Substantia nigra (tissue), 51 donors: ENCODE measurements at places on chromosomes 2 and 18.

- DNase-seq: no peak
Measured at GRCh38 chr2:207810200-207810788, 40.6 kb upstream of the FZD5 start.

DNA sequence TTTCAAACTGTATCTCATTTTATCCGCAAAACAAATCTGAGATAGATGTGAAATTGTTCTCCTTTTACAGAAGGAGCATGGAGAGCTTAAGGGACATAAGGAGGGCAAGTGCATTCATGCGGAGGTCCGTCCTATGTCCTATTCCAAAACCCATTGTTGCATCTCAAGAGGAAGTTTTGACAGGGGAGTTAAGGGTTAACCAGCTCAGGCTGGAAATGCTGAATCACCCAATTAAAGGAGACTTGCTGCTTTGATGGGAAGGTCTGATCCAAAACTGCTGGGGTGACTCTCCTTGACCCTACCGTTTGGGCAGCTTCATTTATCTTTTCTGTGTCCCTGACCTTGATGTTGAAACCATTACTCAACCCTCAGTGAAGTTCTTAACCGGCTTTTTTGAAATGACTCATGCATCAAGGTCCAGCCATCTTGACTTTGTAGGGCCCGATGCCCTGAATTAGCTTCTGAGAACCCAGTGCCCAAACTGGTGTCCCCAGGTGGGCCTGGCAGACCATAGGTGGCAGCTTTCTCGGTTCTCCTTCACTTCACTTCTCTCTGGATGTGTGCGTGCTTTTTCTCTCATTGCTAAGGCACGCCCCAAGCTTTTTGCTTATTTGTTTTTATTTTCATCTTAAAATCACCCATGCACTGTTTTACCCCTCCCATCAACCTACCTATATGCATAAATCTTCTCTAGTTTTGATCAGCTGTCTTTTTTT, 15.9 kb upstream of the TXNDC2 start:
- no peak for DNase-seq

- DNase-seq: no peak
Measured at GRCh38 chr2:9258501-9258900, 51.9 kb downstream of the ASAP2 start.

DNA sequence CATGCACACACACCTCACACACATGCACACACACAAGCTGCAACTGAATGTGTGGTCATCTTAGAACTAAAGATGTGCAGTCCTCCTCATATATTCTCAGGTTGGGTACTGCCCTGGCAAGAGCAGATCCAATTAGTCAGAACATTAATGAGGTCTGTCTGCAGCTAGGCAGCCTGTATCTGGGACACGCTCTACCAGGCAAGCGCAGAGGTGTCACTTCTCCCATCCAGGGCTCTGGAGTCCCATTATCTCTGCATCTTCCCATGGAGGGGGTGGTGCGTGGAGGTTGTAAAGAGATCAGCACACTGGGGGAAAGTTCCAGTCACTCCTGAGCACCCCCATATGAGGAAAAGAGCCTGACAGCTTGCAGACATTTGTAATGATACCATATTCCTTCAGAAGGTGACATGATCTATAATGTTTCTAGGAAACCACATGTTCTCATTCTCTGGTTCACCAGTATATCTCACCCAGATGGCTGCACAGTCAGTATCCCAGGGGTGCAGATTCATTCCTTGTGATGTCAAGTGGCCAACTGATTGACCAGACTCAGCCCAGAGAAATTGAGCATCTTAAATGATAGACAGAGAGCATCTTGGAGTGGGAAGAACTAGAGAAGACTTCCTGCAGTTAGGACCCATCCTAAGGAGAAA, 95.4 kb downstream of the RTN4 start:
- DNase-seq: no peak

DNA sequence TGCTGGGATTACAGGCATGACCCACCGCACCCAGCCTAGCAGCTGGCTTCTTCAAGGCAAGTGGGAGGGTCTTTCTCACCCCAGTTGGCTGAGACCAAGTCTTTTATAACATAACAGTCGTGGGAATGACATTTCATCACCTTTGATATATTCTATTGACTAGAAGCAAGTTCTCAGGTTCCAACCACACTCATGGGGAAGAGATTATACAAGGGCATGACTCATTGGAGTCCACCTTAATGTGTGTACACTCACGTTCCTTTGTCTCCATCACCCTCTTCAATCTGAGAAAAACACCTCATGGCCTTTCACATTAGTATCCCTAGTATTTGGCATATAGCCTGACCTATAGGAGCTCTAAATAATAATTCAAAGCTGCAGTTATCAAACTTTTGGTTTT, 2.8 kb upstream of the BBS5 start:
- no peak for DNase-seq

DNA sequence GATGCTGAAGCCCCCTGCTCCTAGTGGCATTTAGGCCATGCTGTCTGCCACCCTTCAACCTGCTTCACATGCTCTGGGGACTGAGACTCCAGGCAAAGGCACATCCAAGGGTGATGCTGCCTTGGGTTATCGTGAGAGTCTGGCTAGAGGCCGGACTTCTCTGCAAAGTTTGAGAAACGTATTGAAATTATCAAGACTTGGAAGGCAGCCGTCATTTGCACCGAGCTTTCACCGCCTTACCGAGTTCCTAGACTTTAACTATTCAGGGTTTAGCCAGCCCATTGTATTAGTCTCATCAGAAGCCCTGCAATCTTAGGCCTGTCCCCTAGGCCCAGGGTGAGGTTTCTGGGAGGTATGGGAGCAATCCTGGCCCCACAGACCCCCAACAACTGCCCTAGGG, 34.0 kb downstream of the RDH14 start:
- DNase-seq: no peak

GRCh38 chr2:188369365-188369764, 77.7 kb downstream of the GULP1 start:
- DNase-seq: no peak

GRCh38 chr2:218223046-218223445, 6.1 kb downstream of the ARPC2 start:
- no peak for DNase-seq

DNA sequence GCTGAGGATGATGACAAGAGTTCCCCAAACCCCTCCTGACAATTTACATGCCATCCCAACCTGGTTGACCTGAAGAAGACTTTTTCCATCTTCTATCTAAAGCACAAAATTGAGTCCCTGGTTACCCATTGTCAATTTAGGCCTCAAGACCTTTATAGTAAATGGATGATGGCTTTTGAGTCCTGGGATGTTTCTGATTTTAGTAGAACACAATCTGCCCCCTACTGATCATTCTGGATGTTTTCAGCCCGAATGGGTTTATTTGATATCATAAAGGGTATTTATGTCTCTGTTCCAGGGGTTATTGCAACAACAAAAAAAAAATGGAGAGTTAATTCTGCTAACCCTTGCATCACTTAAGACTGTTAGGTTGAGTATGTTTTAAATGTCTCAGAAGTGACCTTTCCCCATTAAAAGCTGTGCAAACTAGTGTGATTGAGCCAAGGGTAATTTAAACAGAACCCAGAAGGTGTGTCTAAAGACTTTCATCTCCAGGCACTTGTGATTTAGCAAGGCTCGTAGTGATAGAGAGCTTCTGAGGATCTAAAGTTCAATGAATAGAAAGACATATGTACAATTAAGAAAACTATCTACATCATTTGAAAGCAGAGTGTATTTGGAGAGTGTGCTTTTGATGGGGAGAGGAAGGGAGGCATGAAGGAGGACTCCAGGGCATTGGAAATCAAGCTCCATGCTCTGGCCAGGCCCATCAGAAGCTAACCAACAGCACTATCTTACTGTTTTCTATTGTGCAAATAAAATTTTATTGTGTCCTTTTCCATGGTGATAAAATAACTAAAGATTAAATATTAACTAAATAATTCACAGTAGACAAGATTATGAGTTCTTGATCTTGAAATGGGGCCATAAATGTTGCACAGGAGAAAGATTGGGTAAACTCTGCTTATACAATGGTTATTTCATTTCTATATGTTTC, 96.6 kb upstream of the NOSTRIN start:
- DNase-seq: no peak

DNA sequence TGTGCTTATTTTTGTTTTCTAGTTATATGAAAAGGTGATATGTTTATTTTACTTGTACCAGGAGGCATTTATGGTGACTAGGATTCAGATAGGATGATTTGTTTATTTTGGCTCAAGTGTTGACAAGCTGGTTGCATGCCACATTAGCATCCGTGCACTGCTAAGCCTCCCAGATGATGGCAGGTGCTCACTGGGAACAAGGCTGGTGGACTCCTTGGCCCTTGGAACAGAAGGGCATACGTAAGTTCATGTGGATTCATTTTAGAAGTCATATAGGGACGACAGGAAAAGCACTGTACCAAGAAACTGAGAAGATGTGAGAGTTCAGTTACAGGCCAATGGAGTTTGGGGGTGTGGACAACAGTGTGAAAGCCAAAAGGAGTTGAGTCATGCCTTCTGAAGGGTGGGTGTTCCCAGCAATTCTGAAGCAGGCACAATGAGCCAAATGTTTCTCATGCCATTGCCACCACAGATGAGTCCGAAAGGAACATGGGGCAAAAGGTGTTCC, 166.2 kb downstream of the PHLPP1 start:
- no peak for DNase-seq

DNA sequence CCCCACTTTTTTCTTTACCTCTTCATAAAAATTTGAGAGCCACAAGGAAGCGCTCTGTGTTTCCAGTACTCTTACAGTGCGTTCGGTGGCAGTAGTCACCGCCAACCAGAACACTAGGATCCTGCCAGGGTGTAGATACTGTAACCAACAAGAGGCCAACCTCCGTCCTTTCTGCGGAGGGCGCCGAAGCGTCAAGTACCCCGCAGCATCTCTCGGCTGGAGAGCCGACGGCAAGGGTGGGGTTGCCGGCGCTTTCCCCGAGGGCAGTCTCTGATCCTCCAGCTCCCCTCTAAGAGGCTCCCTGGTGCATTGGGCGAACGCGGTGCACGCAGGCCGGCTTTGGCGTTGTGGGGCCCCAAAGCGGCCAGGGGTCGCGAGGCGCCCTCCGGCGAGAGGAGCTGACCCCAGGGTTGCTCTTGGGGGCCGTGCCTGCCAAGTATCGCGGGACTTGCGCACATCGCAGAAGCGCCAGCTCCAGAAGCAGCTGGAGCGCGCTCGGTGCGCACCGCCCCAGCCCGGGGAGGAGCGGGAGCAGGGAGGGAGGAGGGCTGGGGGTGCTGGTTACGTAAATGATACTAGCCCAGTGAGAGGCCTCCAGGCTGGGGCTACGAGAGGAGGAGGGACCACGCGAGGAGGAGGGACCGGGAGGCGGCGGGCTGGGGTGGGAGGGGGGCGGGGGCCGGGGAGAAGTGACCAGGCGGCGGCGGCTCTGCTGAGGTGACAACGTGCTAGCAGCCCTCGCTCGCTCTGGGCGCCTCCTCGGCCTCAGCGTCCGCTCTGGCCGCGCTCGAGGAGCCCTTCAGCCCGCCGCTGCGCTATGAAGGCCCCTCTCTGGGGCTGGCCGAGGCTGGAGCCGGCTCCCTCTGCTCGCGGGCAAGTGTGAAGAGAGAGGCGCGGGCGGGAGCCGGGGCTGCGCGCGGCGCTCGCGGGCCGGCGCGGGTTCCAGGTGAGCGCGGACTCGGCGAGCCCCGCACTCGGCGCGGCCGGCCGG, at the start of gene GALNT13:
Gene GALNT13, plus strand, starts transcription at position 692 of the 991 bp plus-strand sequence.
- peak; percentile 89 for DNase-seq

DNA sequence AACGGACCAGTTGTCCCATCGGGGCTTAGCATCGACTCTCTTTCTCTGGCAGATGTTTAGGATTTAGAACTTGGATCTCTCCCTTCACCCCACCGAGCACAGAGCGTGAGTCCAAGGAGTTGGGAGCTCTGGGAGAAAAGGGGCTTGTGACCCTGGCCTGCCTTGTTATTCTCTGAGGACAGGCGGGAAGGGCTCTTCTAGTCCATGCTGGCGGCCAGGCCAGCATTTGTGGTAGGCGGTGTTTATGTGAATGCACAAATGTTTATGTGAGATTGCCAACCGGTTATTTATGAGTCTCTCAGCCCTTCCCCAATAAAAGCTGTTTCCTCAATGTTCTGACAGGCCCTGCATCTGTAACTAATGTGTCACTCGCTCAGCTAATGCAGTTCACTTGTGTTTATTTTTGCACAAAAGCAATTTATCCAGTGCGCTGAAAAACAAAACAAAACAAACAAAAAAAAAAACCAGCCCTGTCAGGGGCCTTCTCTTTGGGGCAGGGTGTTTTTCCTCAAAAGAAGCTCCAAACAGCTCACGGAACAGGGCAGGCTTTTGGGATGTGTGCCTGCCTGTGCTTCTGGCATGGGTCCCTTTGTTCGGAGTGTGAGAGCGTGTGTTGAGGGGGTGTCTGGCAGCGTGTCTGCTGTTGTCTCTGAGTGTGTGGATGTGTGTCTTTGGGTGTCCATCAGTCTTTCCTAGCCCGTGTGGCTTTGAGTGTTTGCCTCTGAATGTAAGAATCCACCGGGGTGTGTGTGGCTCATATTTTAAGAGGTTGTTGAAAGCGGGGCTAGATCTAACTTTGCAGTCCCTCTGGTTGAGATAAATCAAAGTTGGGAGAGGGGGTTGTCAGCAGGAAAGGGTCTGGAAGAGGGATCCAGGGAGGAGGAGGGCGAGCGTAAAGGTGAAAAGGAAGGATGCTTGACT, 52.8 kb upstream of the HAAO start:
- DNase-seq: no peak

- DNase-seq: no peak
Measured at GRCh38 chr18:67354091-67354490, 162.4 kb downstream of the DSEL start.

GRCh38 chr2:30439296-30439695, 7.8 kb upstream of the LCLAT1 start:
- no peak for DNase-seq

- no peak for DNase-seq
Measured at GRCh38 chr2:155099784-155100183, 401.3 kb downstream of the KCNJ3 start.

GRCh38 chr2:46706264-46706983, 209.2 kb downstream of the MCFD2 start:
- DNase-seq: no peak

- DNase-seq: no peak
Measured at GRCh38 chr18:63154350-63155152, 165.0 kb downstream of the BCL2 start.

DNA sequence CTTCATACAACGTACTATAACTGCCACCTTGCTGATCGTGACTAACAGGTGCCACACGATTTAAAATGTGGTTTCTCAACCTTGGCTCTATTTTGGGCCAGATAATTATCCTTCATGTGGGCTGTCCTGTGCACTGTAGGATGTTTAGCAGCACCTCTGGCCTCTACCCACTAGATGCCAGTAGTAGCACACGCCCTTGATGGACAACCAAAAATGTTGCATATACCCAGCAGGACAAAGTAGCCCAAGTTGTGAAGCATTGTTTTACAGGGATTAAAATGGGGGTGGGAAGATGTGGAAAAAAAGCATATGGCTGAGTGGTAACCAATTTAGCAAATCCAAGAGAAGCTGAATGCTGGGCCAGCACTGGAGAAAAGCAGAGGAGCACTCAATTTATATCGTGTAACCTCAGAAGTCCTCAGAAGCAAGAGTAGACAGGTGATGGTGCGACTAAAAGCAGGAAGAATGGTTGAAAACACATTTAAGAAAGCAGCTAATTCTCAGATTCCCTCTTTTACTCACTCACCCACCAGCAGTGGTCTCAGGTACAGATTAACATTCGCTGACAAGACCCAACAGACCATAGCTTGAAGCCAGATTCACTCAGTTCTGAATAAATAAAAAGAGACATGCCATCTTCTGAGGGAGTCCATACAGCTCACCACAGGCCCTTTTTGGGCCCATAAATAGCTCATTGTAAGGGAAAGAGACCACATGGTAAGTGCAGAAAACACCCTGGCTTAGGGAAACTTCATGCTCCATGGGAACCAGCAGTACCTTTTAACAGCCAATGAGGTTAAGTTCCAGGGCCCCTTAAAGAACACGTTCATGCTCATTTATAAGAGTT, 50.6 kb downstream of the RAPH1 start:
- DNase-seq: no peak
